Tibial nerve (tissue), 4 donors: ENCODE measurements at places on chromosomes 12 and 14. TPM values are rescaled to one million over a fixed set of nuclear protein-coding genes. Genes with fewer than 3 reads are reported as not detected.

CPNE6 gene
- total RNA-seq = not detected

GRCh38 chr12:981961-982360 is 9.1 kb upstream of the ERC1 start:
- DNase-seq = no peak

DNA sequence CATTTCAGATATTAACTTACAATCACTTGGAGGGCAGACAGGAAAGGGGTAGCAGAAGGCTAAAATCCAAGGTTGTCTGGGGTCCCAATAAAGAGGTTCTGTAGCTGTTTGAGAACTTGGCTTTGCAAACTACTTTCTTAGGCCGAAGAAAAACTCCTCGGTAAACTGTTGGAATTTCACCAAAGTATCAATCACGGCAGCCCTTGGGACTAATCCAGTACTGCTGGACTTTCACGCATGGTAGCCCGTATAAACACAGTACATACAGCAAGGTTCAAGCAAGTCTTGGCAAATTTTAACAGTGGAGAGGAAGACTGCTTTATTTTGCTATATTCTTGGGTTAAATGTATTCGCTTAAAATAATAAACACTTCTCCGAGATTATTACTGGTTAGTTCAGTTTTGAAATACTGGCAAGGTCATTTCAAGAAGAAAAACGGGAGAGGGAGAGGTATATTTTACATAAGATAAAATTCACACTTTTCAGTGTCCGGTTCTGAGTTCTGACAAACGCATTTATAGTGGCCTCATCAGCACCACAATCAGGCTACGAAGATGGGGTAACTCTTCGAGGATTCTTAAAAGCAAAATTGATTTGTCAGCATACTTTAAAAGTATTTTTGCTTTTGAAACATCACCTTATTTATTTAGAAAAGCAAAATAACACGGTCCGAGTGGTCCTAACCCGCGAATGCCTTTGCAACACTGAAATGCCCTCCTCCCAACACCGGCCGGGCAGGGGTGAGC is 1.3 kb downstream of the SETD3 start:
- no peak for DNase-seq

- no peak for DNase-seq
Observed at GRCh38 chr12:26612203-26612602, 220.8 kb downstream of the ITPR2 start.

KLHDC1 gene
- 20.3 TPM for total RNA-seq

GRCh38 chr12:59859171-59859510 is 263.3 kb downstream of the SLC16A7 start:
- no peak for DNase-seq

DNA sequence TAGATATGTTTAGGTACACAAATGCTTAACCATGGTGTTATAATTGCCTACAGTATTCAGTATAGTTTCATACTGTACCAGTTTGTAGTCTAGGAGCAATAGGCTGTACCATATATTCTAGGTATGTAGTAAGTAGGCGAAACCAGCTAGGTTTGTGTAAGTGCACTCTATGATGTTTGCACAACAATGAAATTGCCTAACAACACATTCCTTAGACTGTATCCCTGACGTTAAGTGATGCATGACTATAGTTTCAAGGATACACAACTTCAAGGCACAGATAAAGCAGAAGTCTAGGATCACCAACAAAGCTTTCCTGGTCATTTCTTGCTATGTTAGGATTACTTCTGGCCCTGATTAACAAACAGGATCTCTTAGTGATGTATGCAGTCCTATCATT is 135.1 kb downstream of the SLC38A1 start:
- no peak for DNase-seq

LGMN gene
- 61.8 TPM for total RNA-seq

DNA sequence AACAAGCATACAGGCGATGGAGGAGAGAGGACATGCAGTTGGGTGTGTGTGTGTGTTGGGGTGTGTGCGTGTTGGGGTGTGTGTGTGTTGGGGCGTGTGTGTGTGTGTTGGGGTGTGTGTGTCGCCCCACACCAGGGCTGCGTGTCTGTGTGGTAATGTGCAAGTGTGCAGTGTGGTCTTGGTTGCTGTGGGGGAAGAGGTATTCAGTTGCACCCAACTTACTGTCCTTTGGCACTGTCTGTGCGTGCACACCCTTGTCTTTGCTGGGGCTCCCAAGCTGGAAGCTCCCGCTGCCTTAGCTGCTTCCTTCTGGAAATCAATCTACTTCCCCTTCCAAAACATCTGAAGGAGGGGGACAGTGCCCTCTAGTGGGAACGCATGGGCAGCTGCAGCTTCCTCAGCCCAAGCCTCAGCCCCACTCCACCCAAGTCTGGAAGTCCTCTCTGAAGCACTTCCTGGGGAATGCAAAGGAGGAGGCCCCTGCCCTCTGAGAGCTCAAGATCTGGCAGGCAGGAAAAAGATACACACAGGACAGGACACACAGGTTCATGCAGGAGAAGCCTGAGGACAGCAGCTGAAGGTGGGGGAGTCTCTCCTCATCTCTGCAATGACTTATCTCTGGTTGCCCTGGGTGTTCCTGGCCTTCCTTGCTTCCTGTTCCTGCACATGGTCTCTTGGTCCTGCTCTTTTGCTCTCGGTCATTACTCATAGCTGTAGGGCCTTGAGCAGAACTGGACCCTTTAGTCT is 13.1 kb downstream of the ASIC1 start:
- DNase-seq = peak; percentile 78

DNA sequence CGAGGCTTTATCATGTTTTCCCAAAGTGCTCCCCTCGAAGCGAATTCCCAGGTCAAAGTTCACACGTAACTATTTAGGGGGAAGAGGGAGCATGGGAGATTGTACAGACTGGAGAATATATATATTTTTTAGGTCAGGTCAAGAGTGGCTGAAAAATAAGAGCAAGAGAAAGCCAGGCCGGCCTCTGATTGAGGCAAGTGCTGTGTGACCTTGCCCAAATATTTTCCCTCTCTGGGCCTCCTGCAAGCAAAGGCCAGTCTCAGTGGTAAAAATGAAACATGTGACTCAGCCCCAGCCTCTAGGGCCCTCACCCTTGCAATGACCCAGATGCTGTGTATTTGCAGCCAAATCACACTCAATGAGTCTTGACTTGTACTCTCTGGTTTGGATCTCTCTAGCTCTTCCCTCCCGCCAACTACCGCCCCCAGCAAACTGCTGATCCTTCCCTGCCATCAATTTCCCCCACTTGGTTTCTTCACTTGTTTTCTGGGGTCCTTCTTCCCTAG is 34.1 kb downstream of the SMUG1 start:
- DNase-seq = no peak

CCDC60 gene
- not detected for total RNA-seq

GRCh38 chr14:64755781-64756221 is 51.6 kb downstream of the PLEKHG3 start:
- DNase-seq = no peak

DNA sequence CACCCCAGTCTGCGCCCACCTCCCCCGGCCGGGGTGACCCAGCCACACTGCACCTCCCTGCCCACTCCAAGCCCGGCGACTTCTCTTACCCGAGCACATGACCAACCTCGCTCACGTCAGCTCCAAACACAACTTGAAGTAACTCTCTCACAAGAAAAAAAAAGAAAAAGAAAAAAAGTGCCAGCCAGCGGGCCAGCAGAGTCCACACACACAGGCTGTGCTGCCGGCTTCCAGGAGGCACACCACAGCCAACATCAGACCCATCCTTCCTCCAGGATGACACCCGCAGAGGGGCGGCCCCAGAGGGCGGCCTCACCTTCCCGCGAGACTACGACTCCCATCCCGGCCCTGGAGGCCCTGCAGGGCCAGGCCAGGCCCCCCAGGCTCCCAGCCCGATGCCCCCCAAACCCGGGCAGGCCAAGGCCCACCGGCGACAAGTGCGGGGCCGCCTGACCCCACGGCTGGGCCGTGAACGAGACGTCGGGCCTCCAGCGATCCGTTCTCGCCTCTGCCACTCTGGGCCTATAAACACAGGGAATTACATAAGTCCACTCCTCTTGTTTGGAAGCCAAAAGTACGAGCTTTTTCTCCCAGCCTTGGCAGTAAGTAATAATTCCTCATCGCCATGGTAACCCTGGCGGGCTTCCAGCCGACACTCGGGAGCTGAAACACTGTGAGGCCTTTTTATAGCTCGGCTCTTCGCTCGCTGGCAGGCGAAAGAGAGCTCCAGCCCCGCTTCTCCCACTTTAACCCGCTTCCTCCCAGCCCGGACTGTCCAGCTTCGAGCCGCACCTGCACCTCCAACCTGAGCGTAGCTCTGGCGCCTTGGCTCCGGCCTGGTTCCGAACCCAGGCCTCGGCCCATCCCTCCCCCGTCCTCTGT is 49.1 kb downstream of the NCOR2 start:
- peak; percentile 100 for DNase-seq

DNA sequence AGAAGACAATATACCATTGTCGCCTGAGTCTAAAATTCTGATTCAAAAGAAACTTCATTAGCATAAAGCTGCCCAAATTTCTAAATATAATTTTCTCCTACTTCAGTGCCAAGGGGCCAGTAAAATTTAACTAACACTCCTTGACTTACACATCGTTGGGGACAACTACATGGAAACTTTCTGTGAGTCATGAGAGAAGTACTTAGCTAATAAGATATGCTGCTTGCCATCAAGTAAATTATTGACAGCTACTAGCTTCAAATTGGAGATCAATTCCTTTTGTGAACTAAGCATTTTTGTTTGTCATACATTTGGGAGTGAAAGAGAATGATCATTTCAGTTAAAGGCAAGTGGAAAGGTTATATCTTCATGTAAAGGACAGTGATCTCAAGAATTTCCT is 373.3 kb downstream of the MDGA2 start:
- DNase-seq = no peak

GRCh38 chr12:53579545-53579955 is 46.6 kb downstream of the ATF7 start:
- no peak for DNase-seq

GRCh38 chr12:1581973-1582708 is 12.2 kb downstream of the FBXL14 start:
- no peak for DNase-seq

HOXC11 gene
- 0.63 TPM for total RNA-seq

- no peak for DNase-seq
Observed at GRCh38 chr14:37447883-37448391, 147.1 kb downstream of the FOXA1 start.

GRCh38 chr12:110615171-110615570 is 1.2 kb downstream of the TCTN1 start:
- no peak for DNase-seq

- DNase-seq = no peak
Observed at GRCh38 chr12:132182206-132182710, 38.0 kb downstream of the NOC4L start.

GRCh38 chr12:92762773-92763172 is 60.0 kb downstream of the PLEKHG7 start:
- DNase-seq = no peak

DNA sequence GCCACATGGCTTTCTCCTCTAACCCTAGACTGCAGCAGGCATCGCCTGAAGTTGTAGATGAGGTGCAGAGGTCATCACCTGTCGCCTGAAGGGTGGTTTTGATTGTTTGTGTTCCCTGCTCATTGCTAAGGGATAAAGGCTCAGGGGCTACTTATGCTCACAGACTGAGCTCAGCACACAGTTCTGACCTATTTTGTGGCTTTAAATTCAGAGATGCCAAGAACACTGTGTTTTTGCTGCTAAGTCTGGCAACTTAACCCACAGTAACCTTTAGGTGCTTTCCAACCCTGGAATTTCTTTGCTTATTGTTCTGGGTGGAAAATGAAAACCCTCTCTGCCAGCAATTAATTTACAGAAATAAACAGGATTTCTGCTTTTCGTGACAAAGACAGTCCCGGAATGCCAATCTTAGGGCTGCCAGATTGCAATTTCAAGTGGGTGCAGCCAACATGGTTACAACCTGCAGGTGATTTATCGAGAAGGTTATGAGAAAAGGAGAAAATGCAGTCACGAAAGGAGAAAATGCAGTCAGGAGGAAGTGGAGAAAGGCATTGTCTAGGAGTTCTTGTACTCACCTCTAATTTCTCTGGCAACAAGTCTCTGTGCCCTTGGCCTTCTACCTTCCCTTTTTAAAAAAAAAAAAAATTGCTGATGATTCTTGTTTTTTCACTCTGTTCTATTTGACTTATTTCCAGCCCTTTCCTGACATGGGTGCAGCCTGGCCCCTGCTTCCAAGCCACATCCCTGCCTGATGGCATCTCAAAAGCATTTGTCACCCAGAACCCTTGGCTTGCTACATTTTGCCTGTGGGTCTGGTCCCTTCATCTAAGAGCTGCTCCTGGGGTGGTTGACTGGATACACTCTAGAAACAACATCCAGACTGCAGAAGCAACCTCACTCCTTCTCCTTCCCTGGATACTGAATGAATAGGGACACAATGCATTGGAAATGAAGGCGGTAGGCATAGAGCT is 23.3 kb downstream of the NPC2 start:
- no peak for DNase-seq
